ENCODE measurements at places on chromosomes 12 and 14.

DNA sequence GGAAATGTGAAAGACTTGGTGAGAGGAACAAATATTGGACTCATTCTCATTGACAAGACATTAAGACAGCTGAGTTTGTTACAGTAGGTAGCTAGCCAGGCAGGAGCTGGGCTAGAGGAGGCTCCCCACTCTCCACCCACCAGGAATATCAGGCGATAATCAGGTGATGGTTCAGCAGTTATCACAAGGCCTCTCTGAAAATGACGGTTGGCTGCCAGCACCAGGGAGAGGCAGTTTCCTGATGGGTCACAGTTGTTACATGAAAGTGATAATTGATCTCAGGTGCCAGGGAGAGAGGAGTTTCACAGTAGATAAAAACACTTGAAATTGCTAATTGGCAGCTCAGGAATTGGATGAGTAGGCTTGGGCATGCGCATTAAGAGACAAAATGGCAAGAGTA, 116.5 kb downstream of the TMTC2 start:
- DNase-seq = no peak

GRCh38 chr14:83779266-83779665, 1750.7 kb upstream of the FLRT2 start:
- DNase-seq = no peak

GRCh38 chr12:105840384-105840783, 298.4 kb downstream of the NUAK1 start:
- DNase-seq = no peak

GRCh38 chr14:77071938-77072388, 26.1 kb upstream of the CIPC start:
- DNase-seq = no peak

- DNase-seq = no peak
Observed at GRCh38 chr14:97688631-97689336, 891.6 kb downstream of the VRK1 start.

All from stimulated activated CD4-positive, alpha-beta T cell treated with anti-CD3 and anti-CD28 coated beads, TNF-alpha, amount 100 ng/mL, for 48 hours (primary cell).